Testis (tissue), 5 donors: ENCODE measurements at places on chromosomes 2 and 18. TPM values are rescaled to one million over a fixed set of nuclear protein-coding genes. Genes with fewer than 3 reads are reported as not detected.

Gene NAT8
- total RNA-seq = not detected

Gene REG1B
- not detected for total RNA-seq

Gene NCK2
- total RNA-seq = 105 TPM

Gene DSG4
- 0.31 TPM for total RNA-seq

Gene FAM228A
- 33.4 TPM for total RNA-seq

Gene SGPP2
- total RNA-seq = 3.1 TPM

Gene GTF2A1L
- total RNA-seq = 24.4 TPM

Gene UBR3
- 132 TPM for total RNA-seq

Gene SIGLEC15
- not detected for total RNA-seq

Gene BARD1
- 25.4 TPM for total RNA-seq

Gene DNAH6
- total RNA-seq = 7.1 TPM

Gene CENPO
- 27.1 TPM for total RNA-seq

Gene GREB1L
- 40.6 TPM for total RNA-seq

Gene PIK3C3
- total RNA-seq = 75.1 TPM

Gene TUBA3E
- total RNA-seq = 129 TPM

Gene CENPA
- 2.8 TPM for total RNA-seq

Gene CTLA4
- 0.87 TPM for total RNA-seq

- DNase-seq = no peak
These were observed 515.0 kb downstream of the PARD3B start for GRCh38 chr2:205060269-205060668.

- DNase-seq = no peak
These were observed 57.7 kb downstream of the SLC25A12 start for GRCh38 chr2:171836146-171836910.

DNA sequence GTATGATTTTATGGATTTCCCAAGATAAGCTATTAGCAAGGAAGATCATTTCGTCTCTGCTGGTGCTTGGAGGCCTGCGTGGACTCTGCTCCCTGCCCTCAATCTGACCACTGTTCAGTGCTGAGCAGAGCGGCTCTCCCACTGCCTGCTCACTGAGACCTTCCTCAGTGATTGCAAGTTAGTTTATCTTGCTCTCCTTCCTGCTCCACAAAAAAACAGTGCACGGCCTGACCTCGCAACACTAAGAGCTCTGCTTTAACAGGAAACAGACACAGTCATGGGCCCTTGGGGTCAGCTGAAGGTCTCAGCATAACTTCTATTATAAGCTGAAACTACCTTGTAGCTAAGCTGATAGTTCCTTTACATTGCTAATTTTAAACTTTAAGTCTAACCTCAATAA is 53.1 kb downstream of the PRELID3A start:
- DNase-seq = peak; percentile 36

DNA sequence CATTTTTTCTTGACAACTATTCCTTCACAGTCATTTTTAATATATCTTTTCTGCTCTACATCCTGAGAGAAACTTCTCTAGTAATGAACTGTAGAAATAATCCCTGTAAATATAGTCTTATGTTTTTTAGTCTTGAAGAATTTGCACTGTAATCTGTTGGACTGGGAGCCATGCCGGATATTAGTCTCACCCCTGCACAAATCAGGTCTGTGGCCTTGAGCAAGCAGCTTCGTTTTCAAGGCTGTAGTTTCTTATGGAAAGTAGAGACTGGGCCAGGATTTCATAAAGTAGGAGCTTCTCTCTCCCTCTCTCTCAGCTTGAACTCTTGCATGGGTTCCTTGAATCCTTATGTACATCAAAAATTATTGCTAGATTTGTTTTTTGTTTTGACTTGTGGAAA is 8.7 kb downstream of the FARP2 start:
- peak; percentile 51 for DNase-seq

GRCh38 chr18:32469190-32469651 is 1.5 kb downstream of the GAREM1 start:
- peak; percentile 41 for DNase-seq

GRCh38 chr2:227367427-227367795 is 11.7 kb downstream of the TM4SF20 start:
- no peak for DNase-seq

- DNase-seq = no peak
These were observed 68.3 kb downstream of the B3GNT2 start for GRCh38 chr2:62264186-62264585.

DNA sequence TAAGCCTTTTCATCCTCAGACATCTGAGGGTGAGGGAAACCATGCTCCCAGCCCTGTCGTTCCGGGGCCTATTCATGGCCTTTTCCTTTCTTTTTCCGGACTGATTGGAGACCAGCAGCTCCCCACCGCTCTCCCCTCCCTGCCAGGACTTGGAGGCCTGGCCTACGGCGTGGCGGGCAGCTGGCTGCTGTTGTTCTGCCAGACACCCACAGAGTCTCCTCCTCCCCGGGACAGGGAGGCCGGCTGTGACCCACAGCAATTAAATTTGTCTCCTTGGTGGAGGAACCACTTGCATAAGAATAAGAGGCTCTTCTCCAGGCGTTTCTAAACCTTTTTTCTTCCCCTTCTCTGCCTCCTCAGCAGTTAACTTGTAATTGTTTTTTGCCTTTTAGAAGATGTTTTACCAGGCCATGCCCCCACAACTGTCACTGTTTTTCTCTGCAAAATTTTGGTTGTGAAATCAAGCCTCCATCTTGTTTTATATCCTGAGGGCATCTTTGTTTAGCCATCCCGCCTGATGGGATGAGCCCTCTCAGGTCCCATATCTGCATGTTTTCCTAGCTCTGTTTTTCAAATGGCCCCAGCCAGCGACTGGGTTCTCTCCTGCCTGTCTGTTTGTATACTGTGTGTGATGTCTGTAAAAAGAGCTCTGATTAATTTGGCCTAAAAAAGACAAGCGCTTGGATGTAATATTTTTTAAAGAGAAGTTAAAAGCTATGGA is 1060.0 kb upstream of the DDX18 start:
- no peak for DNase-seq

DNA sequence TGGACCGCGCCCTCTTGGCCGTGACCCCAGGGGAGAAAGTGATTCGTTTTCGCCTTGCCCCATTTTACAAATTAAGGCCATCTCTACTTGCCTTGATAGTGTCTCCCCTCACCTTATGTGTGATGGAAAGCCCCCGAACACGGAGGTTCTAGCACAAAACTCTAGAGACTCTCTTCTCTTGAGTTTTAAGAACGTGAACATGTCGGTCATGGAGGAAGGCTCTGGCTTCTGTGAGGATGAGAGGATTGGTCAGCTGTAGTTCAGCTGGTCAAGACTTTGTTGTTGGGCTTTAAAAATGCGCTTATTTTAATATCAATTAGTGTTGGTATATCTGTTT is 828 bp downstream of the DYNC1I2 start:
- DNase-seq = no peak

DNA sequence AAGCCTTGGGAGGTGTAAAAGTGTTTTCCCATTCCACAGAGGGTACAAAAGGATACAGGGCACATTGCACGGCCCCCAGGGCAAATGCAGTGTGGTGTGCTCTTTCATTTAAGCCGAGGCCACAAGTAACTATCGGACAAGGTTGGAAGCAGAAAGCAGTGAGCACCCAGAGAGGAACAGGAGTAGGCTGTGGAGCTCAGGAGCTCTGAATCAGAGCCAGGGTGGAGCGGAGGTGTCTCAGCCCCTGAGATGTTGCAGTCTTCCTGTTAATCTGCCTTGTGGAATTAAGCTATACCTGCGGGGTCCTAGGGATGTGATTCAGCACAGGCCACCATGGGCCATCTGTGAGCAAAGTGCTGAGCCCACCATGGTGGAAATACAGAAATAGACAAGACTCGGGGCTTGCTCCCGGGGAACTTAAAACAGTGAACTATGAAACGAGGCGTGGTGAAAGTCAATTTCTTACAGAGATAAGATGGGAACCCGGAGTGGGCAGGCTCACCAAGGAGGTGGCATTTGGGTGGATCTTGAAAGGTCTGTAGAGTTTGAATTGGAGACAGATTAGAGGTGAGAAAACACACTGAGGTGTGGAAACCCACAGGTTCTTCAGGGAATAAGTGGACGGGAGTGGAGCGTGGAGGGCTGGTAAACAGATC is 44.0 kb downstream of the ASAP2 start:
- no peak for DNase-seq

- DNase-seq = peak; percentile 32
These were observed 281.1 kb upstream of the MGAT5 start for GRCh38 chr2:133972786-133973185.

DNA sequence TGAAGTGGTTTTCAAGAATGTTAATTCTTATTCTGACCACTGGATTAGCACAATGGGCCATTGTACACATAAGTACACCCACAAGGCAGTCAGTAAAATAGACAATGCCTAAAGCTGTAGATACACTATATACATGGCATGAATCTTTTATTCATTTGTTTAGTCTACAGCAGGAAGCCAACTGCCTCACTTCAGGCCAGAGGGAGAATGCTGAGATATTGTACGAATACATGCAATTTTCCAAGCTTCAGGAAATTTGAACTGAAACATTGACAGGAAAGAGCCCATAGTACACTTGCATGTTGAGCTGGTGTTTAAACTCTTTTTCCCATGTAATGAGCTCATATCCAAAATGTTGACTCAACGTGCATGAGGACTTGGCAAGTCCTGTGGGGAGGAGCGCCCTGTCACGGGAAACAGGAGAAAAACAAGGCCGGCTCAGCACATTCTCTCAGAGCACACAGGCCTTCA is 111.6 kb upstream of the CYP1B1 start:
- DNase-seq = peak; percentile 82

- DNase-seq = no peak
These were observed 15.5 kb upstream of the CASP8 start for GRCh38 chr2:201244829-201245228.

- peak; percentile 56 for DNase-seq
These were observed 6.1 kb upstream of the OTOF start for GRCh38 chr2:26483957-26484565.

DNA sequence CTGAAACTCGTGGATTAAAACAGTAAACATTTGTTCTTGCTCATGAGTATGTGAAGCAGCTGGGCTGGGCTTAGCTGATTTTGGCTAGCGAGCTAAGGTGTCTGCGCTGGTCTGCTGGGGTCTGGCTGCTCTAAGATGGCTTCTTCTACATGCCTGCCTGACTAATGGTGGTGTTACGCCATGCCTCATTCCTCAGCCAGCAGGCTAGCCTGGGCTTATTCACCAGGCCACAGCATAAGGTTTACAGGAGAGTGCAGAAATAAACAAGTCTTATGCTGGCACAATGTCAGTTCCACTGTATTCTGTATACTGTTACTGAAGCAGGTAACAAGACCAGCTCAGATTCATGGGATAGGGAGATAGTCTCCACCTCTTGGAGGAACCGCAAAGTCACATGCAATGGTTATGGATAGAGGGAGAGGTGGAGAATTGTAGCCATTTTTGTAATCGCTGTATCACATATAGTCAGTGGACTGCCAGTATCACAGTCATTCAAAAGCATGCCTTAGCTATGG is 80.0 kb downstream of the RHBDD1 start:
- DNase-seq = no peak

- DNase-seq = no peak
These were observed 48.2 kb downstream of the LIPG start for GRCh38 chr18:49610022-49610445.

DNA sequence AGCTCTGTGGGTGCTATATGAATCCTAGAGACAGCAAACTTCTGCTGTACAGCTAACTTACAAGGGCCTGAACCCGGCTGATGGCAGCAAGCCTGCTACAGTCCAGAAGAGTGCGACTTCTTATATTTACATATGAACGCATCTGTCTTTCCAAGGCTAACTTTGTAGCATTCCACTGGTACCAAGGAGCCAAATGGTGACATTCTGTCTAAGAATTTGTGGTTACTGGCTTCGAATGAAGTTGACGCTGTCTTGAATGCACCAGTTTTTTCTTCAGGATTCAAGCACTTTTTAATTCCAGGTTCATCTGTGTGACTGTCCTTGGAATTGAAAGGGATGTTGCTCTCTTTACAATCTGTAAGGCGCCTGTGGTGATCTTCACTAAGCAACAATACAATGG is 42.4 kb downstream of the THUMPD2 start:
- no peak for DNase-seq

DNA sequence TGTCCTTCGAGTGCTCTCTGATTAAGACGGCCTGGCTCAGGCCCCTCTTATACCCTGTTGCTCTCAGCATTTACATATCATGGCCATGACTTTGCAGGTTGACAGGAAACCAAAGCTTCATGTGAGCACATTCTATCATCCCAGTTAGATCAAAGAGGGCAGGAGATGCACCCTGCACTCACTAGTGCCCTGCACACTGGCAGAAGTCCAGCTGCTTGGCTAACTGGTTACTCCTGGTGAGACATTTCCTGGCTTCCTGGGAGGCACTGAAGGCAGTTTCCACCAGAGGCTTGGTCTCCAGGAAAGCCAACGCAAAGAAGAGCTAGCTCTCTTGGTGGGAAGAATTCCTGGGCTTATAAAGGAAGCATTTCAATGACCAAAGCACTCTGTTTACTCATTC is 66.3 kb downstream of the LIPG start:
- DNase-seq = no peak

DNA sequence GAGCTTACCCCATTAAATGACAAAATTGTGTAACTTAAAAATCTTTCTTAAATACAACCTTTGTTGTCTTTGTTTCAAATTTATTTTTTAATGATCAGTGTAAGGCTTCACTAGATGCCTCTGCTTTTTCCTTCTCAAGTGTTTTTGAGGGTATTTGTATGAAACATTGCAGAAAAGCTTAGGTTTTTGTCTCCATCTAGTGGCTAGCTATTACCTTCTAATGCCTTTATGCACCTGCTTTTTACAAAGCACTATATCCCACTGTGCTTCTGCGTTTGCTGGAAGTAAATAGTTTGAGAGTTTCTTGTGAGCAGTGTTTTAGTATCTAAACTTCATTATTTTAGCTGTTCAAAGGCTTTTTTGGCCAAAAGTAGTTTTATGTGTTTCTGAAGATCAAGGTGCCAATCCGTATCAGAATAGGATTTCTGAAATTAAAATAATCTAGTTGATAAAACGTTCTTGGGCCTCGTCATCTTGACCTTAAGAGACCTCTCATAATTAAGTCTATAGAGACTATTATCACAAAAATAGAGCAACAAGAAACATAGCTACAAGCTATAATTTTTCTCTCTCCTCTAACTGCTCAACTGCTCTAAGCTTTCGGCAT is 47.0 kb downstream of the IWS1 start:
- DNase-seq = no peak

DNA sequence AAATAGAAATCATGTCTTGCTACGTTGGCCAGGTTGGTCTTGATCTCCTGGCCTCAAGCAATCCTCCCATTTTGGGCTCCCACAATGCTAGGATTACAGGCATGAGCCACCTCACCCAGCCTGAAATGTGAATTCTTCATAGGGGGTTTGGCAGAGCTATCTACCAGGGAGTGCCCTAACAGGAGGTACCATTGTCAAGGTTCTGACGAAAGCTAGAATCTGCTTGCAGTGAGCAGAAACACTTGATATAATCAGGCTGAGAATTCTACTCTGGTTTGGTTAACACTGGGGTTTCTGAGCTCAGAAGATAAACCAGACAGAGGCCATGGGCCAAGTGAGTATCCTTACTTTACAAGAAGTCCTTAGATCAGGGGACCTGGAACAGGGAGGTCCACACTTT is 7.2 kb upstream of the LAMA3 start:
- no peak for DNase-seq

DNA sequence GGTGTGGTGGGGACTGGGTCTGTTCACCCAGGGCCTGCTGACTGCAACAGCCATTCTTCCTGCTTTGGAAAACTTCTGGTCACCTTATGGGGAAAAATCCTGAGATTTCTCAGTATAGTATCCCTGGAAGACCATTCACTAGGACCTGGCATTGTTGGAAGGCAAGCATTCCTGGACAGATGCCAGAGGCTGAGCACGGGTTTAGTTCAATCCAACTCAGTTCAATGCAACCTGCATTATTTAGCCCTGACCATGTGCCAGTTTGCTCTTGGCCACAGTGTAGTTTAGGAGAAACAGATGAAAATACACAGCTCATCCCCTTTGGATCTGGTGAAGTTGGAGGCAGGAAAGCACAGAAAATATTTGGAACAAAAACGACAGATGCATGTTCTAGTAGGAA is 95.9 kb downstream of the LPIN1 start:
- no peak for DNase-seq
